ENCODE measurements at places on chromosomes 5 and 9.
A peak's percentile ranks its signal among the peaks of the same experiment; 100 is the strongest.

- peak; percentile 36 for DNase-seq
Measured at GRCh38 chr9:38276771-38277439, 115.6 kb upstream of the ALDH1B1 start.

- no peak for DNase-seq
Measured at GRCh38 chr9:136004219-136004618, 43.0 kb upstream of the UBAC1 start.

DNA sequence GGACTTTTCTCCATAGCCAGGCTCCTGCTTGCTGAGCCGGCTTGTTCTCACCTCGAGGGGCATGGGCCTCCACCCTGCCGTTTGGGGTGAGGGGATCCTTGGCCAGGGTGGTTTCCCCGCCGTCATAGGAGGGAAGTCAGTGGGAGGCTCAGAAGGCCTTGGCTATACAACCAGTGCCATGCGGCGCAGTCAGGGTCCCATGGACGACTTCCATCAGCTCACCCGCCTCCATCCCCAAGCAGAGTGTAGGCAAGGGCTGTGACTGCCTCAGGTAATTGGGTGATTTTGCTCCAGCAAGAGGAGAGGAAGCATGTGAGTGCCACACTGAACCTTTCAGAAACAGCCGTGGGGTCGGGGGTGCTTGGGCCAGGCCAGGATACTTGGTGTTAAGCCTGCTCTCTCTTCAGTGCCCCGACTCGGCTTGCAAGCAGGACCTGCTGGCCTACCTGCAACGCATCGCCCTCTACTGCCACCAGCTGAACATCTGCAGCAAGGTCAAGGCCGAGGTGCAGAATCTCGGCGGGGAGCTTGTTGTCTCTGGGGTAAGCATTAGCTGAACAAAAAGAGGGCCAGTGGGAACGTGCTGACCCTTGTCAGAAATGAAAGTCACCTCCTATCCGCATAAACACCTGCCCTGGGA, 57.2 kb upstream of the LRRTM2 start:
- DNase-seq = no peak

DNA sequence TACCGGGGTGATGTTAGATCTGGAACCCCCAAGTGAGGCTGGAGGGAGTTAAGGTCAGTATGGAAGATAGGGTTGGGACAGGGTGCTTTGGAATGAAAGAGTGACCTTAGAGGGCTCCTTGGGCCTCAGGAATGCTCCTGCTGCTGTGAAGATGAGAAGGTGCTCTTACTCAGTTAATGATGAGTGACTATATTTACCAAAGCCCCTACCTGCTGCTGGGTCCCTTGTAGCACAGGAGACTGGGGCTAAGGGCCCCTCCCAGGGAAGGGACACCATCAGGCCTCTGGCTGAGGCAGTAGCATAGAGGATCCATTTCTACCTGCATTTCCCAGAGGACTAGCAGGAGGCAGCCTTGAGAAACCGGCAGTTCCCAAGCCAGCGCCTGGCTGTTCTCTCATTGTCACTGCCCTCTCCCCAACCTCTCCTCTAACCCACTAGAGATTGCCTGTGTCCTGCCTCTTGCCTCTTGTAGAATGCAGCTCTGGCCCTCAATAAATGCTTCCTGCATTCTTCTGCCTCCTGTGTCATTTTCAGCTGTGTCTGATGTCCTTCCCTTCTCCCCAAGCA, 2.3 kb upstream of the MYOZ3 start:
- peak; percentile 70 for DNase-seq

- no peak for DNase-seq
Measured at GRCh38 chr5:82642313-82642712, 364.2 kb upstream of the RPS23 start.

DNA sequence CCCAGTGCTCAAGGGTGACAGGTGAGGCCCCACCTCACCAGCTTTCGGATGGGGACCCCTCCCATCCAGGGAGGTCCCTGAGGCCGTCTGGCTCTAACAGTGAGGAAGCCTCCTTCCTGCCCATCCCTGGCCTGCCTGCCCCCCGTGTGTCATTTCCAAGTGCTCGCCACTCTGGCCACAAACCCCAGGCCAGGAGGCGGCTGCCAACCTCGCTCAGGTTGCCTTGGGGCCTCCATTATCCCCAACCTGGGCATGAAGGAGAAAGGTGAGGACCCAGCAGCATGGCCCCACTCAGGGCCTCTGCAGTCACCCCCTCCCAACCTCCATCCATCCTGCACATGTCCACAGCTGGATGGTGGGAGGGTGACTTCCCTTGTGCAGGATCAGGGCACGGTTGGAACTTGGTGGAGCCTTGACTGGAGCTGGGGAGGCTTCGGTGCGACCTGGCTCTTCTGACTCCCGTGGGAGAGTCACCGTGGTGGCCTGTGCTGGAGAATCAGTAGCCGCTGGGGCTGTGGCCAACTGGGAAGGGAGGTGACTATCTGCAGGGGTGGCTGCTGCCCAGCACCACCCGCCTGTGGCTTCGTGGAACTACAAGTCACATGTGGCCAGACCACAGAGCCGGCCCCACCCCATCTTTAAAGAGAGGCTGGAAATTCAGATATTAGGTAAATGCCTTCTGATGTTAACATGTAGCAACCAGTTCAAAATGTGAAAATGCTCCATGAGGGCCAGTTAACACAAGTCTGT, 37.5 kb upstream of the GFPT2 start:
- no peak for DNase-seq

GRCh38 chr9:126240835-126241234, 85.8 kb upstream of the MVB12B start:
- no peak for DNase-seq

GRCh38 chr5:143159031-143159430, 244.5 kb downstream of the NR3C1 start:
- DNase-seq = no peak

GRCh38 chr9:100217536-100217935, 118.5 kb downstream of the INVS start:
- DNase-seq = no peak

DNA sequence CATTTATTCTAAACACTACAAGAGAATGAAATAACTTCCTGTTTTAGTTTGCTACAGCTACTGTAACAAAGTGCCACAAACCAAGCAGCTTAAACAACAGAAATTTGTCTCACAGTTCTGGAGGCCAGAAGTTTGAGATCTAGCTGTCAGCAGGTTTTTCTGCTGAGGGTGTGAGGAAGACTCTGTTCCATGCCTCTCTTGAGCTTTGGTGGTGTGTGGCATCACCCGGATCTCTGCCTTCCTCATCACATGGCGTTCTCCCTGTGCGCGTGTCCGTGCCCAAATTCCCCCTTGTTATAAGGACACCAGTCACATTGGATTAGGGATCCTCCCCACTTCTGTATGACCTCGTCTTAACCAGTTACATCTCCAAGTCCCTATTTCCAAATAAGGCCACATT, 97.7 kb downstream of the CFAP95 start:
- no peak for DNase-seq

DNA sequence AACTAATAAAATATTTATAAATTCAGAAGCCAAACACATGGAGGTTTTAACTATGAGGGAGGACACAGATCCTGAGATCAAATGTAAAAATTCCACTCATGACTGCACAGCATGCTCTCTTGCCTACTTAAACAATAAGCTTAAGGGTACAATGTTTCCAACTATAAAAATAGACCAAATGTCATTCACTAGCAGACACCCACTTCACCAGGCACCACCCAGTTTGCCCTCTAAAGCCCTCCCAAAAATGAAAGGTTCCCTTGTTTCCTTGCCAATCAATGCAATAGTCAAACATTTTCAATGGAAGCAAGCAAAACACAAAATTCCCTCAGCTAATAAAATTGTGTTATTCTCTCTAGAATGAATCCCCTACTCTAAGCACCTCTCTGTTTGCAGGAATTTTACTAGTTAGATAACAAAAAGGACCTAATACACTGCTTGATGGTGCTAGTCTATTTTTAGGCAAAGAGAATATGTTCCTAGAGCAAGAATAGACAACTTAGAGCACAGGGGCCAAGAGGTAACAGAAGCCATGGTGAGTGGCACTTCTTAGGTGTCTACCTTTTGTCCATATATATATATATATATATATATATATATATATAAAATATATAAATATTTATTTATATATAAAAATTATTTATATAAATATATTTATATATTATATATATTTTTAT, 135.3 kb downstream of the HOMER1 start:
- DNase-seq = no peak

DNA sequence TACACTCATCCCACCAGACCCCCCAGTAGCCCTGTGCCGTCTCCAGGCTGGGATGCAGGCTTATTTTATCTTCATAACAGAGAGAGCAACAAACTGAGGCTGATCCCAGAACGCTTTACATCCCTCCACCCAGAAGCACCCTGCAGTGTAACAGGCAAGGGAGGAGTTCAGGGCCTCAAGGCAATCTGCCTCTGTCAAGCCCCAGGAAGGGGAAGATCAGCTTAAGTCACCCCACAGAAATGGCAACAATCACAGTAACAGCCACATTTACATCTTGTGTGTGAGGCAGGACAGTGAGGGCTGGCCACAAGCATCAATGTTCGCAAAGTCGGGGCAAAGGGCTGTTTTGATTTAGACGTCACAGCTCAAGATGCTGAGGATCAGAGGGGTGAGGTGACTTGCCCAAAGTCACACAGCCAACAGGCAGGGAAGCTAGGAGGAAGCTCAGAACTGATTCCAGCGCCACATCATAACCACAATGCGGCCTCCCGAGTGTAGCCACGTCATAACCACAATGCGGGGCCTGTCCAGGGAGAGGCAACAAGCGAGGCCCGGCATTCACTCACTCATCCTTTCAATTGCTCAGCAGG, 14.4 kb downstream of the STK10 start:
- DNase-seq = no peak

GRCh38 chr9:86614871-86615849, 260.9 kb upstream of the TUT7 start:
- DNase-seq = no peak

DNA sequence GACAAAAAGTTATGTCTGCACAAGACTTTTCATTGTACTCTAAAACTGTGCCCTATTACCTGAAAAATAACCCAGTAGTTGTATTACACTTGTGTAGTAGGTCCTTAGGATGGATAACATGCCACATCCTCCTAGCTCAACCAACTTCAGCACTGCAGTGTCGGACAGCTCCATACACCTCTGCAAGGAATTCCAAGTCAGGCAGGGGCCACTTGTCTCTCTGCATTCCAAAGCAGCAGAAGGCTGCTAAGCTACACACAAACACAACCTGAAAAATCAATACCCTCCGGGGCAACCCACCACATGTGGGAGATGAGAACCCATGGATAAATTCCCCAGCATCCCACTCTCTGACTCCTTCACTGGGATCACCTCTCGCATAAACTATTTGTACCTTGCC, 50.2 kb downstream of the MED10 start:
- DNase-seq = peak; percentile 24

DNA sequence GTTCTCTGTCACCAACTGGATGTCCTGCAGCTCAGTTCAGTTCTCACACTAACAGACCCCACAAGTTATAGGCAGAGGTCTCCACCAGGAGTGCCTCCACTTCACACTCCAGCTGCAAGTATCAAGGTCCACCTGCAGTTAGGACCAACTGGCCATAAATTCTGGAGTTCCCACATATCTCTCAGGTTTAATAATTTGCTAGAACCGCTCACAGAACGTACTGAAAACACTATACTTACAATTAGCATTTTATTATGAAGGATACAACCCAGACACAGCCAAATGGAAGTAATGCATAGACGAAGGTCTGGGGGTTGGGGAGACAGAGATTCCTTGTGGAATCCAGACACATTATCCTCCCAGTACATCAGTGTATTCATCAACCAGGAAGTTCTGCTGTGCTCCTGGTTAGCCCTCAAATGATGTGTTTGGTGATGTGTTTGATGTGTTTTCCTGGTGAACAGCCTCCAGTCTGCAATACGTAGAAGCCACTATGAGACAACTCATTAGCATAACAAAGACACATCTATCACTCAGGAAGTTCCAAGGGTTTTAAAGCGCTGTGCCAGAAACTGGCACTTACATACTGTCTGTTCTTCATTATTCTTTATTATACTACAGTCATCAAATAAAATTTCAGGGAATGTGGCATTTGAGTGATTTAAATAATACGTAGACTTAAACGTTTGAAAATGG, 25.4 kb downstream of the OGN start:
- no peak for DNase-seq

- no peak for DNase-seq
Measured at GRCh38 chr5:149614034-149614907, 33.0 kb downstream of the ARHGEF37 start.

GRCh38 chr5:173281910-173282309, 46.3 kb downstream of the STC2 start:
- DNase-seq = no peak

GRCh38 chr9:80285326-80285725, 713.6 kb downstream of the TLE4 start:
- DNase-seq = no peak

GRCh38 chr5:172642051-172642409, 967 bp downstream of the NEURL1B start:
- DNase-seq = no peak

DNA sequence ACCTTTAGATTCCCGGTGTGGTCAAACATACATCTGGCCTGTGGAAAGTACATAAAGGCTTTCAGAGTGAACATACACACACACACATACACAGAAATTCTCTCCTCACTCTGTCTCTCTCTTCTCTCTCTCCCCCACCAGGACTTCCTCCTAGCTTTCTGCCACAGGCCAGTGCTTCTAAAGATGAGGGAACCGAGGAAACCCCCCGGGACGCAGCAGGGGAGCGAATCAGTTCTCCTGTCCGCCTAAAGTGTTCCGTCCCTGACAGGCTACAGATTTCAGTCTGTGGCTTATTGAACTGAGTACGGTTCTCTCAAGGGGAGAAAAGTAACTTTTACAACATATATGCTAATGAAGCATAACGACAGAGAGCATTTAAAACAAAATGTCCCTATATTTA, 75.8 kb downstream of the MED27 start:
- DNase-seq = no peak

- no peak for DNase-seq
Measured at GRCh38 chr5:80192507-80193241, 63.2 kb downstream of the SERINC5 start.
